Fibroblast of skin of right quadriceps (primary cell): ENCODE measurements at places on chromosomes 5 and 9.

GRCh38 chr5:36836831-36837230 is 39.7 kb upstream of the NIPBL start:
- no peak for DNase-seq

- DNase-seq = no peak
These were observed 63.3 kb upstream of the SLCO6A1 start for GRCh38 chr5:102561894-102562760.

DNA sequence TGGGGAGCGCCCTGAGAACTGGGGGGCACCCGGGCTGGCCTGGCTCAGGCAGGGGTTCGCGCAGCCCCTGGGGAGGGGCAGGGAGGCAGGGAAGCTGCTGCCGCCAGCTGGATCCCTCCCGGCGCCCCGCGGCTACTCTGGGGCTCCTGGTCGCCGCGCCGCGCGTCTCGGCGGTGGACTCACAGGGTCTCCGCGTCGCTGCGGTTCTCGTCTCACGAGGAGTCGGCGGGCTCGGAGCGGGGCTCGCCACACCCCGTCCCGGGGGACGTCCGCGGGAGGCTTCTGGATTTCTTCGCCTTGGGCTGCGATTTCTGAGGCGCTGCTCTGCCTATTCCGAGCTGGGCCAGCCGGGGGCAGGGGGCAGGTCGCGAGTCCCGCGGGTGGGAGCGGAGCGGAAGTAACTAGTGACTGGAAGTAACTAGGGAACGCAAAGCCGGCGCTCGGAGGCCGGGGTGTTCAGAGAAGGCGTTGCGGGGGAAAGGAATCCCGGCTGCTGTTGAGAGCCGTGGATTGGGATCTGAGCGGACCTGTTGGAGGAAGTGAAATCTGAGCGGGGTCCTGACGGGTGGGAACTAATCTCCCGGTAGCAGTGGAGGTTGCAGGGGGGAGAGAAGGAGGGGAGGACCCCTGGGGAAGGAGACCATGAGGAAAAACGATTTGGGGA is 511 bp downstream of the CYSTM1 start:
- DNase-seq = peak; percentile 51

DNA sequence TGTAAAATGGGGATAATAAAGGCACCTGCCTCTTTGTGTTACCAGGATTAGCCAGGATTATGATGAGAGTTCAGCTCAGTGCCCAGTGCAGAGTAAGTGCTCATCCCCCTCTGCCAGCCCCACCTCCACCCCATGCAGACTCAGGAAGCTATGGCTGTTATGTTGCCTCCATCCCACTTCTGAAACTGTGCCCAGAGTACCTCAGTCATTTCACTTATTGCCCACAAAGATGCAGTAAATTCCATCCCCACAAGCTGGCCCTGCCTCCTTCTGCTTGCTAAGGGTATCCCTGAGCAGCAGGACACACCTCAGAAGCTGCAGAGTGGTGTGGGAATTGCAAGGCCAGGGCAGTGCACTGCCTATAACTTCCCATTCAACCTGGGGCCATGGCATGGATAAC is 415.1 kb downstream of the SPOCK1 start:
- DNase-seq = no peak

GRCh38 chr9:133505901-133506652 is 18.7 kb downstream of the MYMK start:
- peak; percentile 29 for DNase-seq

GRCh38 chr9:90916147-90916734 is 114.6 kb downstream of the SYK start:
- DNase-seq = peak; percentile 66

DNA sequence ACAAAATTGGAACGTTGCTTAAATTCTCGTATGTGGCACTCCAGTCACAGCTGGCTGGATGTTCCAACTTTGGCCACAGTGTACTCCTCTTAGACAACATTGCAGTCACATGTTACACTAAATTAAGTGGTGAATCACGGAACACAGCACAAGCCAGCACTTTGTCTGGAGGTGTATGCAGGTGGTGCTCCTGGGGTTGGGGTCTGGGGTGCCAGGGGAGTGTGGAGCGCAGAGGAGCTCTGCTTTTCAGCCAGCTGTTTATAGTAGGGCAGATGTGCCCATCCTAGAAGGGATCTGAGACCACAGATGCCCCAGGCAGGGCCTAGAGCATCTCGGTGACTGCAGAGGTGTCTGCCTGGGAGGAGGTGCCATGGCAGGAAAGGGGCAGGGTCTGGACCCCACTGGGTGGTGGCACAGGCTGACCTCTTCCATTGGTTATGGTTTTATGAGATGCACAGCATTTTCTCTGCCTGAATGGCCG is 82.6 kb downstream of the WNK2 start:
- DNase-seq = no peak

GRCh38 chr5:42767491-42768105 is 11.0 kb downstream of the CCDC152 start:
- peak; percentile 39 for DNase-seq

DNA sequence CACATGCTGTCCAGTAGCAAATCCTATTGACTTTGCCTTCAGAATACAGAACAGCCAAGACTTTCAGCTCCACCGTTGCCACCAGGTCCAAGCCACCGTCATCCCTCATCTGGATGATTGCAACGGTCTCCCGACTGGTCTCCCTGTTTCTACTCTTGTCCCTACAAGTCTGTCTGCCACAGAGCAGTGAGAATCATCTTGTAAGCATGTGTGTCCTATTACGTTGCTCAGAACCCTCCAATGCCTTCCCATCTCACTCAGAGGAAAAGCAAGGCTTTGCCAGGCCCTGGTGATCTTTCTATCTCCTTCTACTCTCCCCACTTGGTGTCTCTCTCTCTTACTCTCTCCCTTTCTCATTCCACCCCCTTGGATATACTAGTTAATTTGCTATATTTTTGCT is 76.7 kb upstream of the GDNF start:
- no peak for DNase-seq

DNA sequence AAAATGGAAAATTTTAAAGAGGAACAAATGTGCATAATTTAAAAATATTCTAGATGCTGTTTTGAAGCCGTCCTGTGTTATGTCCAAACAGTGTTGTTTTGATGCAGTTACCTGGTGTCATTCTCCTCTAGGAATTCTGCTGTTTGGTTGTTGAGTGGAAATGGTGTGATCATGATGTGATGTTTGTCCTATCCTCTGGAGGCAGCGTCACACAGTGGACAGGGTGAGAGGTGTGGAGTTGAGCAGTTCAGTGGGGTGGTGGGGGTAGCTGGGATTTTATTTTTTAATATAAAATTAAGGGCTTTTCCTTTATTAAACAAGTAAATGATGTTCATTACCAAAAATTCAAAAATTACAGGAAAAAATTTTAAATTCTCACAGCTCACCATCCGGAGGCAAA is 31.2 kb downstream of the PRDM6 start:
- peak; percentile 8 for DNase-seq

- DNase-seq = no peak
These were observed 233.3 kb upstream of the ADAMTS16 start for GRCh38 chr5:4906786-4907185.

DNA sequence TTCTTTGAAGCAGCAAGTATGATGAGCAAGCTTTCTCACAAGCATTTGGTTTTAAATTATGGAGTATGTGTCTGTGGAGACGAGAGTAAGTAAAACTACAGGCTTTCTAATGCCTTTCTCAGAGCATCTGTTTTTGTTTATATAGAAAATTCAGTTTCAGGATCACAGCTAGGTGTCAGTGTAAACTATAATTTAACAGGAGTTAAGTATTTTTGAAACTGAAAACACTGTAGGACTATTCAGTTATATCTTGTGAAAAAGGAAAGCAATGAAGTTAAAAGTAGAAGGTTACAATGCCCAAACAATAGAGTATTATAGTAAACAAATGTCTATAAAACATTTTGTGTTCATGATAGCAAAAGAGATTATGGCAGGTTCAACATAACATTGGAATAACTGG is 88.6 kb downstream of the JAK2 start:
- no peak for DNase-seq

- peak; percentile 5 for DNase-seq
These were observed 15.4 kb downstream of the CCL28 start for GRCh38 chr5:43396762-43397304.

- DNase-seq = peak; percentile 54
These were observed 93.5 kb downstream of the GLDC start for GRCh38 chr9:6552033-6552432.

DNA sequence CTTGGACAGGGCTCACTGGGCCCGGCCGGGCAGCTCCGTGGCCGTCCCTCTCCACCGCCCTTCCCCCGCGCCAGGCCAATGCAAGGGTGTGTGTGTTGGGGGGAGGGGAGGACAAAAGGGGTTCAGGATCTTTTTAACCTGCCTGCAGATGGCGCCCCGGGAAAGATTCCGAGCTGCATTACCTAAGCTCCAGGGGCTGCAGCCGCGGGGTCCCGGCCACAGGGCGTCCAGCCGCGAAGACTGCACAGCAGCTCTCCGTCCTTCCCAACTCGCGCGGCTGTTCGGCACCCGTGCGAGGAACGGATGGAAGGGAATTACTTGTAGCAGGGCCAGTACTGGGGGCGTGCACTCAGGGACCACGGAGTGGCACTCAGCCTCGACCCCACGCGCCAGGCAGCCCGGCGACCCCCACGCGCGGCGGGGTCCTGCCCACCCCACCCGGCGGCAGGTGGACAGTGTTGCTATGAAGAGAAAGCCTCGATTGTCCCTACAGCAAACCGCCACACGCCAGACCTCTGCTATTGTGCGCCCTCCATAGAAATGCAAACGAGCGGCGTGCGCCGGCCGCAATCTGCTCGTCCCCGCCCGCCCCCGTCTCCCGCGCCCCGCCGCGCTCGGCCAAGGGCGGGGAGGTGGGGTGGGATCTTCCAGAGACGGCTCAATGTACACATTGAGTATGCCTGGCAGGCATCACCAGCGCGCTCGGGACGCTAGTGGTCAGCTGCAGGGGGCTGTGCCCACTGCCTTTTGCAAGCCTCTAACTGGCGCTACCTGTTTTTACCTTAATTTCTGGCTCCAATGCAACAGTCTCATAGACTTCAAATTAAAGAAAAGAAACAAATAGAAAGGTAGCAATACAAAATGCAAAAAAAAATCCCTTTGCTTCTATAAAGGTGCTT is 796 bp upstream of the GADD45G start:
- peak; percentile 60 for DNase-seq

DNA sequence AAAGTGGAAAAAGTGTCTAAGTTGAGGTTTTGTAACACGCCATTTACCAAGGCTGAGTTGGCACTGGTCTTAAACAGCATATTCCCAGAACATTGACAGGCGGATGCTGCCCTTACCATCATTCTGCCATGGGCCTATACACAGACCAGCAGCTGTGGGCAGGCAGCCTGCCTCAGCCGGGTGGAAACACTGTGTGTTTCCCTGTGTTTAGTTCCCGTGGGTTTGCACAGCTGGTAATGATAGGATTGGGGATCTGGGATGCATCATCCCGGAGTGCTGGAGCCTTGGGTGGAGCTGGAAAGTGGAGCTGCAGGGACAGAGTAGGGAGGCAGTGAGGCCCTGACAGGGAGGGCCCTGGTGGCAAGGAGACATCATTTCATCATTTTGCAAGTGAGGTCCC is 5.5 kb upstream of the FGD3 start:
- no peak for DNase-seq

DNA sequence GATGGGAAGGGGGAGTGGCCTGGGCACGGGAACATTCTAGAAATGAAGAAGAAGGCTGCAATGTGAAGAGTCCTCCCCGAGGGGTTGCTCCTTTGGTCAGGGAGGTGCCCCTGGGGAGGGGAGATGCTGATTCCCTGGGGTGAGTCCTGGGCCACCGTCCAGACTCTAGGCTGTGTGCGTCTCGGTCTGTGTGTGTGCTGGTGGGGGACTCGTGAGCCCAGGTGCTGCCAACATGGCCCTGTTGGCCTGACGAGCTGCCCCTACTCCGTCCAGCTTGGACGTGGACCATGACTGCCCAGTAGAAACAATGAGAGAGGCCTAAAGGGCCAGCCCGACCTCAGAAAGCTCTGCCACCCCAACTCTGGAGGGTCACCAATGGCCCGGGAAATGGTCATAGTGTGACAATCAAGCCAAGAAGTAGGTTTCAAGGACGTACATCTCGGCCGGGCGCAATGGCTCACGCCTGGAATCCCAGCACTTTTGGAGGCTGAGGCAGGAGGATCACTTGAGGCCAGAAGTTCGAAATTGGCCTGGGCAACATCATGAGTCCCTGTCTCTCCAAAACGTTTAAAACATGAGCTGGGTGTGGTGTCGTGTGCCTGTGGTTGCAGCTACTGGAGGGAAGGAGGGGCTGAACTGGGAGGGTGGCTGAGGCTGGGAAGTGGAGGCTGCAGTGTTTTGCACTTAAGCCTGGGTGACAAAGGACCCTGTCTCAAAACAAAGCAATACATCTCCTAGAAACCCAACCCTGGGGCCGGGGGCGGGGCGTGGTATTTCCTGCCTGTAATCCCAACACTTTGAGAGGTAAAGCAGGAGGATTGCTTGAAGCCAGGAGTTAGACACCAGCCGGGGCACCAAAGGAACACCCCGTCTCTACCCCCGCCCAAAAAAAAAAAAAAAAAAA is 17.0 kb downstream of the LHX3 start:
- DNase-seq = no peak

GRCh38 chr9:99363509-99363908 is 141.4 kb downstream of the SEC61B start:
- no peak for DNase-seq

DNA sequence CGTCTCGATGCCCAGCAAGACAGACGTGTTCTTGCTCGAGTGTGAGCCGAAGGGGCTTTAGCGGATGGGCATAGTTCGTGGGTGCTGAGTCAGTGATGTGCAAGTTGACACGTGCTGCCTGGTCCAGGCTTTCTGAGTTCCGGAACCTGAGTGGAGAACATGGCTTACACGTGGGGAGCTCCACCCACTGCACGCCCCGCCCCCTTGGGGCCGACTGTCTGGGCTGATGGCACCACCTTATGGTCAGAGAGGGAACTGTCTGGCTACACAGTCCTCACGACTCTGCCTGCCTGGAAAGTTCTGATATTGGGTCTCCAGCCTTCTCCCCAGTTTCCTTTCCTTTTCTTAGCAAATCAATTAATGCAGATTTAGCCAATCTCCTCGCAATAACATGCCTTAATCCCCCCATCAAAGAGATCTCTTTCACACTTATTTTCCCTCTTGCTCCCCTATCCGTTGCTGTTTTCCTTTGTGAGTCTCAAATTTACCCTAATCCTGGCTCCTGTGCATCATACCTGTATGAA is 3.8 kb upstream of the STC2 start:
- DNase-seq = peak; percentile 84

DNA sequence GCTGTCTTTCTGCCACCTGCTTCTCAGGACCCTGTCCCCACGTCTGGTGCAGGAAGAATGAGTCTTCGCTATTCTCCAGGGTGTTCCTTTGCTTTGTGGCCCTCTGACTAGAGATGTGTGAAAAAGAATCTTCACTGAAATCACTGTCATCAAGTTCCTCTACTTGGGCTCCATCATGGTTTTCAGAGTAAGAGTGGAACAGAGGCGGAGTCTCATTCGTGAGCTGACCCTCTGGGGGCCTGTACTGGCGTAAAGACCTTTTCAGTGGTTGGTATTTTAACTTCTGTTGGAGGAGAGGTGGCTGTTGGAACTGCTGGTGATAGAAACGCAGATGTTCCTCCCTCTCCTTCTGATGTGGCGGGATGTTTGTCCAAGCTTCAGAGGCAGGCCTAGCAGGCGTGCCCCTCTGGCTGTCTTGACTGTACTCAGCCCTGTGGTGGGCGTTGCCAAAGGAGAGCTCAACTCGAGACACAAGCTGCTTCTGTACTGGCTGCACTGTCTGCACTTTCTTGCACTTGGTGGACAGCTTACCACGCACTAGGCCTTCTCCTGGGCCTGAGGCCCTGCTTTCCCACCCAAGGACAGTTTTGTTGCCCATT is 72.0 kb downstream of the KIF24 start:
- no peak for DNase-seq
